ENCODE measurements at places on chromosomes 6 and 20.

- DNase-seq, result no peak
Observed at GRCh38 chr20:11906626-11907480, 10.8 kb upstream of the BTBD3 start.

- DNase-seq, result no peak
Observed at GRCh38 chr20:14360416-14360815, 23.0 kb upstream of the FLRT3 start.

DNA sequence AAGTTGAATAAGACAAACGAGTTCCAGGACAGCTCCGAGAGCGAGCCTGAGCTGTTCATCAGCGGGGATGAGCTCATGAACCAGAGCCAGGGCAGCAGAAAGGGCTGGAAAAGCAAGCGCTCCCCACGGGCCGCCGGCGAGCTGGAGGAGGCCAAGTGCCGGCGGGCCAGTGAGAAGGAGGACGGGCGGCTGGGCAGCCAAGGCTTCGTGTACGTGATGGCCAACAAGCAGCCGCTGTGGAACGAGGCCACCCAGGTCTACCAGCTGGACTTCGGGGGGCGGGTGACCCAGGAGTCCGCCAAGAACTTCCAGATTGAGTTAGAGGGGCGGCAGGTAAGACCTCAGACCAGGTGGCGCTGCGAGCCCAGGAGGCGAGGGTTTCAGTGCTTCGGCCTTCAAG lies 56.0 kb upstream of the TMEM181 start:
- no peak for DNase-seq

- peak; percentile 65 for DNase-seq
Observed at GRCh38 chr6:90285611-90286381, 10.8 kb downstream of the BACH2 start.

DNA sequence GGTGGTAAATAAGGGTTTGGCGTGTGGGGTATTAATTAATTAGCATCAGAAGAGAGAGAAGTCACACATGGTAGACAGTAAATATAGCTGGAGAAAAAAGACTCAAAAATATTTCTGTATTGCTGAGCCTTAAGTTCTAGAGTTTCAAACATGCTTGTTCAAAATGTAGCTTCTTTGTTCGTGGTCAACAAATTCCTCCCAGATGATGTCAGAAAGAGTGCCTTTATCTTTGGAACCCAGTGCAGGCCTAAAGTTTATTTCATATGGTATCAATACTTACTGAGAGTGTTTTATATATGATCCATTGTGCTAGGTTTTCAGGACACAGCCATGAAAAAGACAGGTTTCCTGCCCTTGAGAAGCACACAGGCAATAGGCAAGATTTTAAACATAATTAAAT lies 18.3 kb downstream of the MARCKS start:
- no peak for DNase-seq

Data from CD4-positive, alpha-beta T cell treated with Interleukin-4 for 1 hour (primary cell).